ENCODE measurements at places on chromosomes 7 and 10.

DNA sequence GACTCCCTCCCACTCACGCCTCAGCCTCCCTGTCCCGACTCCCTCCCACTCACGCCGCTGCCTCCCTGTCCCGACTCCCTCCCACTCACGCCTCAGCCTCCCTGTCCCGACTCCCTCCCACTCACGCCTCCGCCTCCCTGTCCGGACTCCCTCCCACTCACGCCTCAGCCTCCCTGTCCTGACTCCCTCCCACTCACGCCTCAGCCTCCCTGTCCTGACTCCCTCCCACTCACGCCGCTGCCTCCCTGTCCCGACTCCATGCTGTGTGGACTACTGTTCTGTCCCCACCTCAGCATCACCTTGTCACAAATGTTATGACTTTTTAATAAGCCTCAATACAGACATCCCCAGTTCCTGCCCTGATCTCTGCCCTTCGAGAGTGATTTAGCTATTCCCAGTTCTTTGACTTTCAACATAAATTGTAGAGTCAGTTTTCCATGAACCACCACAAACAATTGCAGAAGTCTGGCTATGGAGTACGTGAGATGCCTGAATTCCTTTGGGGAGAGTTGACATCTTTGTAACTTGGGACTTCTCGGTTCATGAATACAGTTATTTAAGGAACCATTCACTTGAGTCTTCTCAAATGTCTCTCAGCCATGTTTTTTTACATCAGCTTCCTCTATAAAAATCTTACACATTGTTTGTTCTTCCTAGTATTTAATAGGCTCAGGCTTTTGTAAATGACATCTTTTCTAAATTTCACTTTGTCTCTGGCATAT lies 71.9 kb downstream of the FOXL3 start:
- DNase-seq = peak; percentile 6

- DNase-seq = peak; percentile 61
Measured at GRCh38 chr10:92575961-92576360, 2.1 kb upstream of the IDE start.

- peak; percentile 8 for DNase-seq
Measured at GRCh38 chr10:24824536-24824935, 100.8 kb upstream of the ARHGAP21 start.

DNA sequence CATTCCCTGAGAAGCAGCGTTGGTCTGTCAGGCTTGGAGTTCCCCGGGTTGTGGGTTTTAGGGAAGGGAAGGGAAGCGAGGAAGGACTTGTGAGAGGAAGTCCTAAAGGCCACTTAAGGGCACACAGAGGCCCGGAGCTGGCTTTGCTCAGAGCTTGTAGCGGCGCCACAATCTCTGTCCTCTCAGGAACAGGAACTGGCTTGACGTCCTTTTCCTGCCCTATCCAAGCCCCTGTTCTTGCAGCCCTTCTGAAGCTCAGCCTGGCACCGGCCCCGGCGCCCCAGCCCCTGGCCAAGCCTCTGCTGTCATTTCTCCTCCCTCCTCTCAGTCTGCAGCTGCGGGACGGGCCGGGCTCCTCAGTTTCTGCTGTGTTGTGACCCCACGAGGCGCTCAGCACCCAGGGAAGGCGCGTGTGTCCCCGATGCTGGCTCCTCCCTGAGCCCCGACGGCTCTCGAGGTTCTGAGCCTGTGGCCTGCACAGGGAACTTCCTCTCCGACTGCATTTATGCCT lies at the start of gene GIMAP8:
TSS of gene GIMAP8 (plus strand) at position 140 of the 511 bp plus-strand sequence. CDS start 16,069 bp downstream, outside the sequence.
- no peak for DNase-seq

GRCh38 chr10:81898518-81898917 lies 23.5 kb downstream of the NRG3 start:
- DNase-seq = peak; percentile 16

DNA sequence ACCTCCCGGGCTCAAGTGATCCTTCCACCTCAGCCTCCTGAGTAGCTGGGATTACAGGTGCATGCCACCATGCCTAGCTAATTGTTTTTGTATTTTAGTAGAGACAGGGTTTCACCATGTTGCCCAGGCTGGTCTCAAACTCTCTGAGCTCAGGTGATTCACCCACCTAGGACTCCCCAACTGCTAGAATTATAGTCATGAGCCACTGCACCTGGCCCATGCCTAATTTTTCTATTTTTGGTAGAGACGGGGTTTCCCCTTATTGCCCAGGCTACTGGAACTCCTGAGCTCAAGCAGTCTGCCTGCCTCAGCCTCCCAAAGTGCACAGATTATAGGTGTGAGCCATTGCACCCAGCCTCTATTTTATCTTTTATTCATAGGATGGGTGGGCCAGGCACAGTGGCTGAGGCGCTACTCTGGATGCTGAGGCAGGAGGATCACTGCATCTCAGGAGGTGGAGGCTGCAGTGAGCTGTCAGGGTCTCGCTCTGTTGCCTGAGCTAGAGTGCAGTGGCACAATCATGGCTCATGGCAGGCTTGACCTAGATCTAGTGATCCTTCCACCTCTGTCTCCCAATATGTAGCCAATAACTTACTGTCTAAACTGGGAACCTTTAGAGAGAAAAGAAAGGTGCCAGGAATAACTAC lies 31.3 kb upstream of the STOX1 start:
- no peak for DNase-seq

GRCh38 chr7:108055611-108056021 lies 52.7 kb upstream of the LAMB1 start:
- DNase-seq = no peak

GRCh38 chr10:97770255-97770654 lies 1.5 kb downstream of the SFRP5 start:
- no peak for DNase-seq

DNA sequence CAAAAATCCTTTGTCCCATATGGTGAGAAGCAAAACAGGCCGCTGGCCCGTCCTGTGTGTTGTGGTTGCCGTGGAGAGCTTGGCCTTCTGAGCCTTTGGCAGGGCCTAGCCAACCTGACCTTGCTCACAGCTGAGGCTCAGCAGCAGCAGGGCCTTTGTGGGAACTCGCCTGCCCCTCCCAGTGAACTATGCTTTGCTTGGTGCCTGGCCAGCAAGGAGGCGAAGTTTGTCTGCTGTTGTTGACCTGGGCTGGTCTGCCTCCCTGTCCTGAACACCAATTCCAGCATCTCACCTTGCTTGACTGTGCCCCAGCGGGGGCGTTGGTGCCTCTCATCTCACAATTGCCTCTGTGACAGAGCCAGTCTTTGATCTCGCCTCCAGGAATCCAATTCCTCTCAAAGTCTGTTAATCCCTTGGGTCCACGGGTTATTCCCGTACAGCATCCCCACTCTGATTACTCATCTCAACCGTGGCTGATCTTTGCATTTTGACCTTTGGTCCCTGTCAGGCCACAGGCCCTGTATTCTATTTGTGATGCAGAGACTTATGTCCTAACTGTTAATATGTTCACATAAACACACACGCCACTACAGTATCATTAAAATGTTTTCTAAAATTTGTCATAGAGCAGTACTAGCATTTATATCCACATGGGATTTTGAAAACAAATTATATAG lies 22.6 kb downstream of the EPDR1 start:
- DNase-seq = no peak

GRCh38 chr7:69840248-69840647 lies 242.0 kb downstream of the AUTS2 start:
- peak; percentile 30 for DNase-seq

- peak; percentile 43 for DNase-seq
Measured at GRCh38 chr7:55050281-55050680, 31.5 kb downstream of the EGFR start.

DNA sequence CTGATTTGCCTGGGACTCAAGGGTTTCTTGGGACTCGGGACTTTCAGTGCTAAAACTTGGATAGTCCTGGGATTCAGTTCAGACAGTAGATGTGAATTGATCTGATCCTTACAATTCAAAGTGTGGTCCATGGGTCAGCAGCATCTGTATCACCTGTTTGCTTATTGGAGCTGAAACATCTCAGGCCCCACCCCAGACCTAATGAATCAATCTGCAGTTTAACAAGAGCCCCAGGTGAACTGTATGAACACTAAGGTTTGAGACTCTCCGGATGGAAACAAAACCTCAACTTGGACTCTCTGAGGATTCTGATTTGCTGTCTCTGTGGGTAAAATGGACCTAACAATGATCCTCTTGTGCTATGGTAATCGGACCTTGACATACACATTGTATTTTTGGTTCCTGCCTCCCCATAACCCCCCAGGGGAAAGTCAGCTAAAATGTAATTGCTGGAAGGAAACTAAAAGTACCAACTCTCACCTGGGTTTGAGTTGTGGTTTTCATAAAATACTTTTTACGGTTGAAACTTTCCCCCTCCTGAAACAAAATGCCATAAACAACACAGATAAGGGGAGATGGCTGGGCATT lies 11.7 kb downstream of the CYP26A1 start:
- DNase-seq = no peak

- DNase-seq = no peak
Measured at GRCh38 chr10:11275651-11276050, 258.0 kb downstream of the CELF2 start.

- DNase-seq = no peak
Measured at GRCh38 chr7:76073335-76073990, 25.6 kb downstream of the MDH2 start.

Data from fibroblast of skin of back (primary cell).